Activated CD4-positive, CD25-positive, alpha-beta regulatory T cell (primary cell): ENCODE measurements at places on chromosomes 6 and 20.

DNA sequence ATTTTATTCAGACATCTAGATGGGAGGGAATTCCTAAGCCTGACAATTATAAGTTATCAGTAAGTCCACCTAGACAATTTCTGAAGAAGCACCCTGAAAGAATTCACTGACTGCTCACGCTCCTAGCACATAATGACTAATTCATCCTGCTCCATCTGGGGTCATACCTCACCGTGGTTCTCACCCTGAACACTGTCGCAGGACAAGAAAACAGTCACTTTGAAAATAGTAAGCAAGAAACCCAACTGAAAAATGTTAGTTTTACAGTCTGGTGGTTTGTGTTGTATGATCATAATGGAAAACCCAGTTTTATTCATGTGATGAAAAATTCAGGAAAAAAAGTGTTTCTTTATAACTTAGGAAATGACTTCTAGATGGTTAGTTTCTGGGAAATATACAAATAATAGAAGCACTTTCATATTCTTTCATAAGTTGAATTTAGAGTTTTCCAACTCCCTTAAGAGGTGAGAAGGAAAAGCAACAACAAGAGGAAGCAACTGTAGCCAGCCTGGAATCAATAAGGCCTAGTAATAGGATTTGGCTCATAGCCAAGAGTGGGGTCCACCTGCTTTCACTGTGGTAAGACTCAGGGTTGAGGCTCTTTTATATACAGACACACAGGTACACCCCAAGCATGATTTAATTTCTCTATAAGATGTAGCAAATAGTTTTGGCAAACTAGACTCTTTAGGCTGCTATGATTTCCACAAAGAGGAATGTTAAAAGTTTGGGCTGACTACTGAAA, 94.1 kb downstream of the HIVEP2 start:
- DNase-seq: no peak

DNA sequence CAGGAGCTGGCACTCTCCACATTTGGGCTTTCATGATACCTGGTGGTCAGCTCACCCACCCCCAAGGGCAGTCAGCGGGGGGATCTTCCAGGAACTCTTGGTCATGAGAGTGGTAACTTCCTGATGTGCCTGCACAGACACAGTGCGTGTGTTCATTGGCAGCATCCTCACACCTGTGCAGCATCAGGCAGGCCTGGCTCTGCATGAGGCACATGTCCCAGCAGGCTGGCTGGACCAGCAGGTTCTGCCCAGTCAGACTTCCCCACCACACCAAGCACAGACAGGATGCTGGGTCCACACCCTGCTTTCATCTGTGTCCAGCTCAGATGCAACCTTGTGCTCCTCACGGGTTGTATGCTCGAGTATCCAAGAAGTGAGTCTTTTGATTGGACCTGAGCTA, 15.7 kb upstream of the UNC93A start:
- DNase-seq: no peak

DNA sequence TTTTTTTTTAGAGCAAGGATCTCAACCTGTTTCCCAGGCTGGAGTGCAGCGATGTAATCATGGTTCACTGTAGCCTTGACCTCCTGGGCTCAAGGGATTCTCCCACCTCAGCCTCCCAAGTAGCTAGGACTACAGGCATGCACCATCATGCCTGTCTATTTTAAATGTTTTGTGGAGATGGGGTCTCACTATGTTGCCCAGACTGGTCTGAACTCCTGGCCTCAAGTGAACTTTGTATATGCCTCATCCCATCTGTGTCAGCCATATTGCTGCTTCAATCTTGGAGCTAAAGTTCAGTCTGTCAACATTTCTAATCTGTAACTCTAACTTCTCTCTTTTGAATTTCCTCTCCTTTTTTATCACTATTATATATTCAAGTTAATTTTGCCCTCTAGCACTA, 54.3 kb downstream of the CD164 start:
- no peak for DNase-seq

- DNase-seq: no peak
Measured at GRCh38 chr6:129130959-129131681, 248.2 kb downstream of the LAMA2 start.

- no peak for DNase-seq
Measured at GRCh38 chr6:43939281-43940070, 169.5 kb downstream of the VEGFA start.

DNA sequence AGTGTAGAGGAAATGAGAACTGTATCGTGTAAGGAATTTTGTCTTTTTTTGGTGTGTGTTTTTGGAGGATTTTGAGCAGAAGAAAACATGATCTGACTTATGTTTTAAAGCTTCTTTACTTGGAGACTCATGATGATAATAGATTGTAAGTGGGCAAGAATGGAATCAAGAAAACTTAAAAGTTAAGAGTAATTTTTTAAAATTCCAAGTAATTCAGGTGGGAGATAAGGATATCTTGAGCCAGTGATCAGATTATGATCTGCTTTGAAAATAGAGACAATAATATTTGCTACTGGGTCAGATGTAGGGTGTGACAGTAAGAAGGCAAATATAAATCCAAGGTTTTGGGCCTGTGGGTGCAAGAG, 734 bp downstream of the ZSCAN26 start:
- DNase-seq: no peak

DNA sequence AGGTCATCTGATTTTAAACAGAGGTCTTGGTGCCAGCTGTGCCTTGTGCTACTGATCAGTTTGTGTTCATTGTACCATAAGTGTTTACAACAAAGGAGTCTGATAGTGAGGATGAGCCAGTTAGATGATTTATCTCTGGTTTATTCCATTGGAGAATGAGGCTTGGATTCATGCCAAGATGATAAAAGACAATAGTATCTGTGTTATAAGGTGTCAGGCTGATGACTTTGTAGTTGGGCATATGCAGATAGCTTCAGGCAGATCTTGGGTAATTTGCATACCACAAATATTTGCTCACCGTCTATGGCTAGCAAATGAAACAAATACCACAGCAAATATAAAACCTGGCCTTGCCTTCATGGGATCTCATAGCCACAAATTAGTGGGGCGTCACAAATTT, 43.3 kb upstream of the PHACTR2 start:
- DNase-seq: no peak

GRCh38 chr20:58832457-58832856, 18.2 kb downstream of the GNAS-AS1 start:
- DNase-seq: no peak

DNA sequence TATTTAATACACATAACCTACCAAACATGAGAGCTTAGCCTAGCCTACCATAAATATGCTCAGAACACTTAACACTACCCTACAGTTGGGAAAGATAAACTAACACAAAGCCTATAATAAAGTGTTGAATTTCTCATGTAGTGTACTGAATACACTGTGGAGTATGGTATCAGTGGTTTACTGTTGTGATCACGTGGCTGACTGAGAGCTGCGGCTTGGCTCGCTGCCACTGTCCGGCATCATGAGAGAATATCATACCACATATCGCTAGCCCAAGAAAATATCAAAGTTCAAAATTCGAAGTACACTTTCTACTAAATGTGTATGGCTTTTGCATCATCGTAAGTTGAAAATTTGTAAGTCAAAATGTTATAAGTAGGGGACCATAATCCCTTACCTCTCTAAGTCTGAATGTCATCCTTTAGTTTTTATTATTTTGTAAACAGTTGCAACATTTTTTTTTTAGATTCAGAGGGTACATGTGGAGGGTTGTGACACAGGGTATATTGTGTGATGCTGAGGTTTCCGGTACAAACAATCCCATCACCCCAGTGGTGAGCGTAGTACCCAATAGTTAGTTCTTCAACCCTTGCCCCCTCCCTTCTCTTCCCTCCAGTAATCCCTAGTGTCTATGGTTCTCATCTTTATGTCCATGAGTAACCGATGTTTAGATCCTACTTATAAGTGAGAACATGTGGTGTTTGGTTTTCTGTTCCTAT, 14.6 kb upstream of the TAAR1 start:
- DNase-seq: no peak

DNA sequence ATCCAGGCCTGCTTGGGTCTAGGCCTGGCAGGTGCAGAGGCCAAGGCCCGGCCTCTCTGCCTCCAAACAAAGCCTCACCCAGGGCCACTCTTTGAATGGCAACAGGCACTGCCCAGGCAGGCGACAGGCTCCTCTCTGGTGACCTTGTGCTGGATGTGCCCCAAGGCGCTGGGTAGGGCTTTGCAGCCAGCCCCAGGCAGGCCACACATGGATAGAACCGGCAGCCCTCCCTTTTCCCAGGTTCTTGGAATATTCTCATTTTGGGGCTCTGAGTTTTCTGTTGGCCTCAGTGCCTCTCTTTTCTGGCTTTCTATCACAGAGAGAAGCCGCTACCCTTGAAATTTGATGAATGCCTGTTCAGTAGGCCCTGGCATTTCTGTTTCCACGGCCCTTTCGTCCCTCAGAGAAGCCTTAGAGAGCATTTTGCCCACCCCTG, 18.9 kb downstream of the PKIG start:
- no peak for DNase-seq

GRCh38 chr6:132760256-132760655, 2.6 kb upstream of the VNN2 start:
- DNase-seq: no peak

- no peak for DNase-seq
Measured at GRCh38 chr6:86456821-86457220, 480.5 kb upstream of the HTR1E start.

GRCh38 chr6:7071405-7071804, 36.4 kb upstream of the RREB1 start:
- no peak for DNase-seq

GRCh38 chr20:32110173-32110704, 725 bp downstream of the TM9SF4 start:
- DNase-seq: no peak

DNA sequence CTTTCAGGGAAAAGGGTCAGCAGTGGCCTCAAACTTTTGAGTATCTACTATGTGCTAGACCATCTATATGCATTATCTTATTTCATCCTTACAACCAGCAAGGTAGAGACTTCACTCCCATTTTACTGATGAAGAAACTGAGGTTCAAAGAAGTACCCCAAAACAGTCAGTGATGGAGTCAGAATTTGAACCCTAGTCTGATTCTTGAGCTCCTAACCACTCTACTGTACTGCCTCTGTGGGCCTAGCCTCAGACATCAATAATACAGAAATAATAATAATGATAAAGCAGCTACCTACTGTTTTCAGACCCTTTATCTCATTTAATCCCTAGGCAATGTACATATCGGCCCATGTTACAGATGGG, 8.4 kb downstream of the ADA start:
- DNase-seq: no peak

GRCh38 chr6:91490671-91491301, 903.9 kb upstream of the MAP3K7 start:
- DNase-seq: no peak

- no peak for DNase-seq
Measured at GRCh38 chr6:141587482-141588266, 545.1 kb upstream of the GJE1 start.

GRCh38 chr6:130838951-130839350, 11.7 kb downstream of the SMLR1 start:
- DNase-seq: no peak

DNA sequence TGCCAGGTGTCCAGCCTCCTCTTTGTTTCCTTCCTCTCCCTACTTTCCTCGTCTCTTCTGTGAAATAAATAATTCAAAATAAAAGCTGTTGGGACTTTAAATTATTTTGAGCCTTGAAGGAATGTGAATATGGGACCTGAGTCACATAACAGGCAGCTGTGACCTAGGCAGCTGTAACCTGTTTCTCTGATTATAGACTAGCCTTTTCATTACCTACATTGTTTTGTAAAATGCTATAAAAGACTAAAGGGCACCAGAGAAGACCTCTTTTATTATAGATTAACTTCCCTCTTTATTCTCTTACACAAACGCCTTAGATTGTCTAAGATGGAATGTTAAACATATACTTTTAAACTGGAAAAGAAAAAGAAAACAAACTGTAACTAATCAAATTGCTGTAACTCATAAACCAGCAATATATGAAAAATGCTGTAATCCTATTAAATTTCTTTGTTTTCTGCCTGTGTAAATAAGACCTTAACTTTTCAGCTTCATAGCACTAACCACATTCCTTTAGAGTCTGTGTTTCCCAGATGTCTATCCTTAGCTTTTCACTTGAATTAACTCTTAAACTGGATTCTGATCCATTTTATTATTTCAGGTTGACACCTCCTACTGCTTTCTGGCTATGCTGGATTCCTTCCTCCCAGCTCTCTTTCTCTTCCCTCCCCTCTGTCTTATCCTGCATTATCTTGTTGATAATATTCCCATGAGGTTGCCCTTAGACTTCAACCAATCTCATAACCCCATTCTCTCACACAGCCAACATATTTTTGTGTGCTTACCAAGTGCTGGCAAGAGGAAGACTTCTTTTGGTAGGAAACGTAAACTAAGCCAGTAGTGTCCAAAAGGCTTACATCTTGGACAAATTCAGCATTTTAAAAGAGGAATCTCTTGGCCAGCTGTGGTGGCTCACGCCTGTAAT, 69.2 kb downstream of the TPD52L1 start:
- no peak for DNase-seq

GRCh38 chr6:34887753-34888513, at the start of gene TAF11:
TSS of gene TAF11 (minus strand) at chr6:34888042. CDS start at chr6:34887957, 85 bp downstream.
- DNase-seq: peak; percentile 78

DNA sequence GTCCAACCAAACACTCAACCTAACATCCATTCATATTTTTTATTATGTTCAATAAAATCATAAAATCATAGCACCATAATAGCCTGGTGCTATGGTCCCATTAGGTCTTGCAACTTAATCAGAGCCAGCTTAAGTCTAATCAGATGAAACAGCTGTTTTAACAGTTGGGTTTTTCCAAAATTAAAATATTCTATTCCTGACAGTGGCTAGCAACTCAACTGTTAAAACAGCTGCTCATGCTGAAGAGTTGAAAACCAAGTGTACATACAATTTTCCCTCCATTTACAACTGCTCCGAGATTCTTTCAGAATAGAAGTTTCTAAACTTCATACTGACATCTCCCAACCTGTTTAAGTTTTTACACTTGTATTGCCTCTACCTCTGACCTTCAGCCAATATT, 89.5 kb downstream of the UBE3D start:
- no peak for DNase-seq

DNA sequence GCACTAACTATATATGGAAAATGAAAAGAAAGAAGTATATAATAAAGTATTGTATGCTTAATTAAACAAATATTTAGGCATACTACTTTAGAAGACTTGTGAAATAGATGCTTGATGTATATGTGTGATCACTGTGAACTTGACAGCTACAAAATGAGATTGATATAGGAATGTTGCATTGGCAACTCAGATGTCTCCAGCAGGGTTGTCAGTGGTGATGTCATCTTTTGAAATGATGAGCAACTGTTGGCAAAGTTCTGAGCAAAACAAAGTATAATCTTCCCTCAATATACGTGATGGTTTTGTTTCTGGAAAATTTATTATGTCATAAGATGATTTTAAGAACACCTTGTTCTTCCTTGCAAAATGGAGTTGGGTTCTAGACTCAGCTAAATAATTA, 133.8 kb downstream of the ARID1B start:
- DNase-seq: no peak
